GM13976 (cell line): ENCODE measurements at places on chromosomes 16 and 17.

DNA sequence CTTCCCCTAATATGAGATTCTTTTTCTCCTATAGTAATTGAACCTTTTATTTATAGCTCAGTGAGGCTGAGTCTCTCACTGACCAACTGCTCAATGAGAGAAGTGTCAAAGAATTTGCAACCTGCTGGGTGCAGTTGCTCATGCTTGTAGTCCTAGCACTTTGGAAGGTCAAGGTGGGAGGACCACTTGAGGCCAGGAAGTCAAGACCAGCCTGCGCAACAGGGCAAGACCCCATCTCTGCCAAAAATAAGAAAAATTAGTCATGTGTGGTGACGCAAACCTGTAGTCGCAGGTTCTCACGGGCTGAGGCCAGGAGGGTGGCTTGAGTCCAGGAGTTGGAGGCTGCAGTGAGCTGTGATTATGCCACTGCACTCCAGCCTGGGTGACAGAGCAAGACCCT, 30.9 kb upstream of the CRYBA1 start:
- no peak for DNase-seq

DNA sequence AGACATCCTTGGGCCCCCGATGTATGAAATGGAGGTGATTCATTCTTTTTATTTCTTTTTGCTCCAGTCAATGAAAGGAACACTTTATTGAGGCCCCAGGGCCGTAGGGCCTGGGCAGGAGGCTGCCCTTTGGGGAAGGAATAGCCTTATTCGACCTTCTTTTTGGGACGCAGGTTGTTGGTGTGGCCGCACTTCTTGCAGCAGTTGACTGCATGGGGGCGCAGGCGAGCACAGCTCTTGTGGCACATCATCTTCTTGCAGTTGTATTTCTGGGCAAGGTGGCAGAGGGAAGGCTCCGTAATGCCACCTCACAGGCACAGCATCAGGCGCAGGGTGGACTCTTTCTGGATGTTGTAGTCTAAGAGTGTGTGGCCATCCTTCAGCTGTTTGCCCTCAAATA, 50.9 kb downstream of the SIAH1 start:
- no peak for DNase-seq

DNA sequence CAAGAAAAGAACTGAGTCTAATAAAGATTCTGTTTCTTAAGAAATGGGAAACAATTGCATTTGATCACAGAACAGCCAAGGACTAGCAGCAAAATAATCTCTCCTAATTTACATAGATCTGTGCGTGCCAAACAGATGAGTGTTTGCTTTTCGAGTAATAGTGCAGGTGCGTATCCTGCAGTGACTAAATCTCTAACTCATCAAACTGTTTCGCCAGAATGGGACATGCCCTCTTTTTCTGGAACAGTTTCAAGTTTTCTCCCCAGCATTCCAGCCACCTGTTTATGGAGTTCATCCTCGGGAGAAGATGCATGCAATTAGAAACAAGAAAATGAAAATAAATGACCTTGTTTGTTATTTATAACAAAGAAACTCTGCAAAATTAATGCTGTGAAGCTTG, 5.7 kb upstream of the TOX3 start:
- no peak for DNase-seq

DNA sequence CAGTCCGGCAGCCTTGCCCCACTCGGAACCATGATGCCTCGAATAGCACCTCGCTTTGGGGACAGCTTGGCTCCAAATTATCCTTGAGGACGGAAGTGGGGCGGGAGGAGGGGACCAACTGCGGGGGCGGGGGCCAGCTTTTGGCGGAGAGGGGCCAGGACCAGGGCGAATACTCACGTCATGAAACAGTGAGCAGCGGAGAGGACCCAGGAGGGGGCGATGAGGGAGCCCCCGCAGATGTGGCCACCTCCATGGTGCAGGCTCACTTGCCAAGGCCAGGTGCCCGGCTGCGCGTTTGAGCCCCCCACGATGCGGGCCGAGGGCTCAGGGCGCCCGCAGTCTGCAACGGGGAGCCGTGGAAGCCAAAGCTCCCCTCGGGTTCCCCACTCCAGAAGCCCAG, 970 bp downstream of the PRSS36 start:
- DNase-seq, result no peak
